ENCODE measurements at places on chromosomes 11 and 22.

DNA sequence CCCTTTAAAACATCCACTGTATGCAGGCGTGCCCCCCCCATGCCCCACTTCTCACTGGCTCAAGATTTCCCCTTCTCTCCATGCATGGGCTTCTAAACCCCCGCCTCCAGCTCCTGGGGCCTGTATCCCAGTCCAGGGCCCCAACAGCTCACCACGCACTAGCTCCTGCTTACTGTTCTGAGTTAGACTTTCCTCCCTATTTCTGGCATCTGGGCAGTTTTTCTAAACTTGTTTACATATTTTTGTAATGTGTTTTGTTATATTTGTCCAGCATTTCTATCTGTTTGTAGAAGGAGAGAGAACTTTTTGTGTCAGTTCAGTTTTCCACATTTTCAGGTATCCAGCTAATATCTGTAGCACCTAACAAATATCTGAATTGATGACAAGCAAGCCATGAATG, 178.5 kb downstream of the SPON1 start:
- no peak for DNase-seq

GRCh38 chr11:20022363-20023081, 137.8 kb downstream of the DBX1 start:
- no peak for DNase-seq

DNA sequence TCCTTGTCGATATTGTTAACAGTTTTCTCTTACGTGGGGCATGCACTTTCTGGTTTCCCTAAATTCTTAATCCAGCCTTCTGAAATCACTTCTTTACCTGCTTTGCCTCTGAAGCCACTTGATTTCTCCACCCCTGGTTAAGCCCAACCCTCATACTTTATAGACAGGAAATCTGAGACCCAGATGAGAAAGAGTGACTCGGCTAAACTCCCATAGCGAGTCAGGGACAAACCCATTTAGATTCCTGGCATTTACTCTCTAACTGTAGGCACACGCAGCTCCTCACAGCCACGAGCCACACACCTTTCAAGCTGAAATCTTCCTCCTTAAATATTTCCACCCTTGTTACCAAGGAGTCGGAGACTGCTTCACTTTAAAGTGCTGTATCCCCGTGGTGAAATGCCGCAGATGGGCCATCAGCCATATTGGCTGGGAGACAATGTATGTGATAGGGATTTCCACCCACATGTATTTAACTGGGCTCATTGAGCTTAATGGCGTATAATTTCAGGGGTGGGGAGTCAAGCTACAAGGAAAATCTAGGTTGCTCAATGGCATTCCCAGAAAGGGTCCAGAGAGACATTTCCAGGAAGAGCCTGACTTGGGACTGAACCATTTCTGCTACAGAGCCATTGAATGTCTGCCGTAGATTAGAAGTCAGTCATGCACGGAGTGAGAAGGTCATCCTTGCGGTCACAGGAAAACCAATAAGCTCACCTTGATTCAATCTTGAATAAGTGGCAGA, 49.9 kb upstream of the GRK3 start:
- peak; percentile 1 for DNase-seq

DNA sequence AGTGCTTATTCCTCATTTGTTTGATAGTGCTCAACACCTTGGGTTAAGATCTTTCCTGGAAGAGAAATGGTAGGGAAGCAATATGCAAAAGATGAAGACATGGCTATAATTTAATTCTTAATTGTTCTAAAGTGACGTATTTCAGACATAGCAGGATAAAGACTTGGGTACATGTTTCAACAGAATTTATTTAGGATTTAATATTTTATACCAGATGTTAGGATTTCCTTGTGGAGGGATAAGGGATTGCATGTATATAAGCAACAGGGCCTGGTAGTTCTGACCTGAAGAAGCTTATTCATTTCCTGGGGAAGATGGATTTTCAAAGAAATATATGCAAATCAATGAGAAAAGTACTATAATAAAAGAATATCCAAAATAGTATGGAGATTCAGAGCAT, 163.8 kb downstream of the FAT3 start:
- no peak for DNase-seq

- no peak for DNase-seq
Measured at GRCh38 chr11:122773781-122774266, 64.5 kb upstream of the CRTAM start.

- DNase-seq: no peak
Measured at GRCh38 chr22:24089951-24090350, 78.8 kb downstream of the CABIN1 start.

GRCh38 chr11:77510851-77511250, 37.0 kb upstream of the PAK1 start:
- no peak for DNase-seq

DNA sequence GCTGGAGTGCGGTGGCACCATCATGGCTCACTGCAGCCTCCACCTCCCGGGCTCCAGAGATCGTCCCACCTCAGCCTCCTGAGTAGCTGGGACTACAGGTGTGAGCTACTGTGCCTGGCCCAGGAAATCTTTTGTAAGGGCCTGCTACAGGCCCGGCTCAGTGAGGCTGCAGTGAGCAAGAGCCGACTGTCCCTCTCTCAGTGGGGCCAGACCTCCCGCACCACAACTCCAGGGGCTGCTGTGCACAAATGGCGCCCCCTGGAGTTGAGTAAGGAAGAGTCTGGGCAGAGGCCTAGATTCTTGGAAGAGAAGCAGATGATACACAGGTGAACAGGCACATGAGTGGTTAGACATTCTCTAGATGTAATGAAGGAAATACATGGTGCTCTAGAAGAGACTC, 7.0 kb downstream of the SERHL2 start:
- no peak for DNase-seq

DNA sequence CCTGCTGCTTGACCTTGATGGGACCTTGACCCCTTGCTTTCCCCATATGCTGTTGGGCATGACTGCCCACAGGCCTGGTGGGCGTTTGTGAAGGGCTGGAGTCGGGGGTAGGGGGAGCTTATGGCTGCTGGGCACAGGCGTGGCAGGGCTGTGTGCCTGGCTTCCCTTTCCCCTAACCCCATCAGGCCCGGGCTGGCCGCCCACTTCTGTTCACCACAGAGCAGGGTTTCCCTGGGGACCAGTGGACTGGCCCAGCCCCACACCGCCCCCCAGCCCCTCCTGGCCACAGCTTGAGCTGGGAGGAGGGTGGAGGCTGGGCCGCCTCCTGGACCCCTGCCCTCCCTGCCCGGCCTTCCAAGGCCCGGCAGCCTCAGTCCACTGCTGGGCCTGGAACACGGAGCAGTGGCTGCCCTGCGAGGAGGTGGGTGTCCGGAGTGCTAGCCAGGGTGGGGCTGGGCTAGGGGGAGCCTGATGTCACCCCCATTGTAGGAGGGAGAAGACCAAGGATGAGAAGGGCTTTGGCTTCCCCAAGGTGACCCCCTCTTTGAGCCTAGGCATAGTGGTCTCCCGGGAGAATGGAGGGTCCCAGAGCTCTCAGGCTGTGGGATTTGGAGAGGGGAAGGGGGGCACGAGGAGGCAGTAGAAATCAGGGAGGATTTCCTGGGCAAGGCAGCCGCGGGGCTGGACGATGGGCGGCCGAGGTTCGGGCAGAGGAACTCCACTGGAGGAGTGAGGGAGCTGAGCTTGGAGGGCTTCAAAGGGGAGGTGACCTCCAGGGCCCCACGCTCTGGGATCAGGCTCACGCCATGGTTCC, at the start of gene AIFM3:
Gene AIFM3 (plus strand): TSS at position 373 of the 814 bp plus-strand sequence. CDS start 690 bp downstream, outside the sequence.
- DNase-seq: no peak

- no peak for DNase-seq
Measured at GRCh38 chr22:27086080-27087044, 429.0 kb downstream of the MIAT start.

- no peak for DNase-seq
Measured at GRCh38 chr11:123585206-123585605, 69.2 kb downstream of the SCN3B start.

DNA sequence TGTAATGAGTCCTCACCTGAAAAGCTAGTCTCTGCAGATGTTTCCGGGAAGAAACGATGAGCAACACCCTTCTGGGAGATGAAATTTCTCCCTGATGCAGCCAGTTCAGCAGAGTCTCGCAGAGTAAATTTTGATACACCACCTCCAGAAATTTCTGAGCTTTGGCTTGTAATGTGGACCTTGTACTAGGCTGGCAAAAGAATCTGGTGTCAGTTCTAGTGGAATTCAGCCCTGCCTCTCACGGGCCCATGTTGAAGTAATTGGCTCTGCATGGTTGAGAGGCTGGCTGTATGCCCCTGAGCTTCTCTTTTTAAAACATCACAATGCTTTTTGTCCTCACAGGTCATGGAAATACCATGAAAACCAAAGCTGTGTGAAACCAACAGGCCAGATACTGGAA, at the start of gene GLYAT:
Gene GLYAT (minus strand): TSS at position 125 of the 400 bp plus-strand sequence. CDS start 7,447 bp downstream, outside the sequence.
- no peak for DNase-seq

DNA sequence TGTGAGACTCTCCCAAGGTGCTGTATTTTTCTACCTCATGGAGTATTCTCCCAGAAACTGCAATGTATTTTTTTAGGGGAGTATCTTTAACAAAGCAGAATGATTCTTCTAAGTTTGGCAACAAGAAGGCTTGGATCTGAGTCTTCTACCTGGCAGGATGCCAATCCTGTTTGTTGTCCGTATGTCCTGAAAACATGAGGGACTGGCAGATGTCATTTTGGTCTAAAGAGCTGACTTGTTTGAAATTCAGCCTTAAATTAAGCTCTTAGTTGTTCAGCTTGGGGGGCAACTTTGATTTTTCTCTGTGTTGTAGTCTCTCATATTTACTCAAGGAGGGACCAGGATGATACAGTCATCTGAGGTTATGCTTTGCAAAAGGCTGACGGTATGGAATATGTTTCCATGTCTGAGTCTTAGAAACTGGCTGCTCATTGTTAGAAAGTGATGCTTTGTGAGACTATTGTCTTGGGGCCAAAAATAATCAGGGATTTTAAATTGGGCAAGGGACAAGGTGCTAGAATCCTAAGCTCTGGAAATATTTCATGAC, 9.3 kb downstream of the MRPL16 start:
- no peak for DNase-seq

DNA sequence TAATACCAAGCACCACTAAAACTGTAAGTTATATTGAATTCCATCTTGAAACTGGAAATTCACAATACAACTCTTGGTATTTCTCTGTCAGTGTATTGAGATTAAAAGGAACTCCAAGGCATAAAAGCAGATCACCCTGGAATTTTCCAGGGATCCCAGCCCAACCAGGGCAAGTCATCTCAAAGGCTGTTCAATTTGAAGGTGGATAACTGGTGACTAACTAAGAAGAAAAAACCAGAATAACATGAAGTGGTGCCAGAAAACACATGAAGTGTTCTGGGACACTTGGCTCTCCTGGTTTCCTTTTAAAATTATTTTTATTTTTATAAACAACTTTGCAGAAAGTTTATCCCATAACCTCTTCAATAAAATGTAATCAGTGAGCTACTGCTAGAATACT, 7.8 kb upstream of the BMAL1 start:
- peak; percentile 16 for DNase-seq

GRCh38 chr11:9219572-9219971, 45.6 kb downstream of the DENND5A start:
- no peak for DNase-seq

GRCh38 chr11:65884716-65885092, 3.6 kb downstream of the FIBP start:
- peak; percentile 79 for DNase-seq

DNA sequence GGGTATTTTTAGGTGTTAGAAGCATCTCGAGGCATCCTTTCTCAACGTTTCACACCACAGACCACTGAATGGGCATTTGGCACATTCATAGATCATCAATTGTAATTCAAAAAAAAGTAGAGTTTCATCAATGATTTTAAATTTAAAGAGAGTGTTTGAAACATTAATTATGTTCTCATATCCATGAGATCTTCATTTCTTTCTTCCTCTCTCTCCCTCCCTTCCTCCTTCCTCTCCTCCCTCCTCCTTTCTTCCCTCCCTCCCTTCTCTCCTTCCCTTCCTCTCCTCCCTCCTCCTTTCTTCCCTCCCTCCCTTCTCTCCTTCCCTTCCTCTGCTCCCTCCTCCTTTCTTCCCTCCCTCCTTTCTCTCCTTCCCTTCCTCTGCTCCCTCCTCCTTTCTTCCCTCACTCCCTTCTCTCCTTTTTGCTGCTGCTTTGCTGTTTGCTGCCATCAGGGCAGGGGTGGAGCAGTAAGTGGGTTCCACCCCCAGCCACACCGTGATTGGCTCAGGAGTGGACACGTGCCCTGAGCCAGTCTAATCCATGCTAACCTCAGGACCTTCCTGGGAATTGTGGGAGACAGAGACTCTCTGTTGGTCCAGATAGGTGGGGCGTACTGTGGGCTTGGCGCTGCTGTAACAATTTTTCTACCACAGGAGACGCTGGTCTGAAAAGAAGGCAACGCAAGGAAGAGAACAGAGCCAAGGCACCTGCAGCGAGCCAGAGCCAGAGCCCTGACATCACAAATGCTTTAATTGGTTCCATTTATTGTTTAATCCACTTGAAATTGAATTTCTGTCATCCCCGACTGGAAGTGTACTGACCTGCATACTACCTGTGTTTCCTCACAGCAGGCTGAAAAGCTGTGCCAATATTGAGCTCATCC, 33.7 kb upstream of the APOBEC3A start:
- peak; percentile 55 for DNase-seq

DNA sequence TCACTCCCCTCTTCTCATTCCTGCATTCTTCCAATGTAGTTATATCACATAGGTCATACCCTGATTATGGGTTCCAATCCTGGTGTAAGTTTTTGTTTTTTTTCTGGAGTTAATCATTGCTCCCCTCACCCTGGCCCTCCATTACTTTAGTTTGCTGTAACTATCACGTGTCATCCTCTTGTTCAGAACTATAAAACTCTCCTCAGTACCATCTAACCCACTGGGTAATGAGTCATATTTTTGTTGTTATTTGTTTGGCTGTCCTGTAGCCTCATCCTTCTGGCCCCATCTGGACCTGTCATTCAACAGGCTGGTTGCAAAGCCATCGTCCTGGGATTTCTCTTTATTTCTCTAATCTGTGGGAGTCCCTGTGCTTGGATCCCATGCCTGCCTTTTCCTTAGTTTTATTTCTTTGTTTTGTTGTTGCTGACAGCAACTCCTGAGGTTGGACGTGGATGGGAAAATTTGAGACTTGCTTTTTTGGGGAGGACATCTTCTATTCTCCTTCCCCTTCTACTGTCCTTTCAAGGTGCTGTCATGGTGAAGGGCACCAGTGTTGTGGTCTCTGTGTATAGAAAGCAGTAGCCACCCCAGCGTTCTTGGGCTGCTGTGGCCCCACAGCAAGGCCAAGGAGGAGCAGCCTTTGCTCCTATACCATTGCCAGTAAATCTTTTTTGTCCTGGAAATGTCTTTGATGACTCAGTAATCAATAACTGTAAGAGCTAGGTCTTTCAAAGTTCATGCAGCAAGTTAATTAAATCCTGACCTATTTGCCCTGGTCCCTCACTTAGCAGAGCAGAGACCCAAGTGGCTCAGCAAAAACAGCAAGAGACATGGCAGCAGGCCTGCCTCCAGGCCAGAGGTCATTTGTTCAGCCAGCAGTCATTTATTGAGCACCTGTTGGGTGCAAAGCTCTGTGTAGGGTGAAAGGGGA, 82.5 kb downstream of the C22orf31 start:
- DNase-seq: no peak

All from RWPE1 (cell line).